Breast epithelium (tissue), 4 donors: ENCODE measurements at places on chromosomes 2 and 18. TPM values are rescaled to one million over a fixed set of nuclear protein-coding genes. Genes with fewer than 3 reads are reported as not detected.

NR4A2 gene
- 7.9 TPM for total RNA-seq

- H3K4me3 ChIP-seq, result no peak overlapping the region
- no peak for DNase-seq
- no peaks in the 10 kb centered on the region for H3K27me3 ChIP-seq
- no peak overlapping the region for H3K27ac ChIP-seq
- H3K4me1 ChIP-seq, result no peaks in the 10 kb centered on the region
Measured at GRCh38 chr2:26608557-26608956, 32.6 kb downstream of the CIB4 start.

GALNT13 gene
- total RNA-seq, result 17.3 TPM

DNA sequence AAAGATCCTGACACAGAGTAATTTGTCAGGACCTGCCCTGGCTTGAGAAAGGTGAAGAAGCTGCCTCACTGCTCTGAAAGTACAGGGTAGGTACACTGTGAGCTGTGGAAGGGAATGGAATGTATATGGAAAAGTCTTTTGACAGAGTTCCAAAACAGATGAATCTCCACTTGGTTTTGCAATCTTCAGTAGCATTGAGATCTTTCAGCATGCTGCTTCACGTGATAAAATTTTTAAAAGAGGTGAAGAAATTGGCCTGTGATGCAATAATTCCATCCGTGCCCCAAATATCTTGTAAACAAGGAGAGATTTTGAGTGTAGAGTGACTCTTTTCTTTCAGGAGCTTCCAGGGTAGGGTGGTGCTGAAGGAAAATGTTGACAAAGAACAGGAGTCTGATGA is 123.1 kb downstream of the OSR1 start:
- no peaks in the 10 kb centered on the region for H3K4me1 ChIP-seq
- peak overlapping the region; percentile 56 for H3K27ac ChIP-seq
- no peaks in the 10 kb centered on the region for H3K36me3 ChIP-seq
- no peak for DNase-seq
- H3K4me3 ChIP-seq, result no peak overlapping the region
- no peaks in the 10 kb centered on the region for H3K27me3 ChIP-seq

MYO3B gene
- 0.15 TPM for total RNA-seq

GRCh38 chr2:97945791-97946190 is 50.0 kb downstream of the TMEM131 start:
- H3K4me3 ChIP-seq, result no peak overlapping the region
- no peak for DNase-seq
- H3K27me3 ChIP-seq, result no peaks in the 10 kb centered on the region
- H3K27ac ChIP-seq, result no peak overlapping the region
